ENCODE measurements at places on chromosomes 13 and 19.

DNA sequence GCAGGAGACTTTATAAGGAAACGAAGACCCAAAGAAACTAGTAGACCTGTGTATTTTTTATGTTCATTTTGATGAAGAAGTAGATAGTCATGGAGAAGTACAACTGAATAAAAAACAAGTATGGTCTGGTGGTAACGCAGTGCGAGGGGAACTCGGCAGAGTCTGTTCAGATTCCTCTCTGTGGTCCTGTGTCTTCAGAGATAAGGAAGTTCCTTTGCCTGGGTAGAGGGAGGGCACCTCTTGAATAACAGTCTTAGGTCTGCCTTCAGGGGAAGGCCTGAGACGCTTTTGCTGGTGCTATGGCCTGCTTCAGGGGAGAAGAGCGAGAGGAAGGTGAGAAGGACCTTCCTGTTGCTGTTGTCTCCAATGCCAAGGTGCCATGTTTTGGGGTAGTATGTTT is 25.9 kb upstream of the SLC46A3 start:
- DNase-seq: no peak

DNA sequence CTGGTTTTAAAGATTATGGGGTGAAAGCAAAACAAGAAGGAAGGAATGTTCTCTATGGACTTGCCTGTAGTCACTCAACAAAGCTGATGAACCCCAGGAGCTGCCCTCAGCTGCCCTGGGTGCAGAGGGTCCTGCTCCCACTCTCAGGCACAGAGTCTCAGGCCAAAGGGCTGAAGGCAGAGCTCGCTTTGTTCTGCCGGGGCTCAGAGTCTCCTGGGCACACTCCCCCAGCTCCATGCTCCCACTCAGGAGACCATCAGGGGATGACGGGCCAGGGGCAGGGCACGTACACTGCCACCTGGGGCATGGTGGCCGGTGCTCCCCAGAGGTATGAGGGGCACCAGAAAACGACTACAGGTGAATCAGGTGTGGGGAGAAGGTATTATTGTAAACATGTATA is 46.8 kb upstream of the SPACA7 start:
- no peak for DNase-seq

DNA sequence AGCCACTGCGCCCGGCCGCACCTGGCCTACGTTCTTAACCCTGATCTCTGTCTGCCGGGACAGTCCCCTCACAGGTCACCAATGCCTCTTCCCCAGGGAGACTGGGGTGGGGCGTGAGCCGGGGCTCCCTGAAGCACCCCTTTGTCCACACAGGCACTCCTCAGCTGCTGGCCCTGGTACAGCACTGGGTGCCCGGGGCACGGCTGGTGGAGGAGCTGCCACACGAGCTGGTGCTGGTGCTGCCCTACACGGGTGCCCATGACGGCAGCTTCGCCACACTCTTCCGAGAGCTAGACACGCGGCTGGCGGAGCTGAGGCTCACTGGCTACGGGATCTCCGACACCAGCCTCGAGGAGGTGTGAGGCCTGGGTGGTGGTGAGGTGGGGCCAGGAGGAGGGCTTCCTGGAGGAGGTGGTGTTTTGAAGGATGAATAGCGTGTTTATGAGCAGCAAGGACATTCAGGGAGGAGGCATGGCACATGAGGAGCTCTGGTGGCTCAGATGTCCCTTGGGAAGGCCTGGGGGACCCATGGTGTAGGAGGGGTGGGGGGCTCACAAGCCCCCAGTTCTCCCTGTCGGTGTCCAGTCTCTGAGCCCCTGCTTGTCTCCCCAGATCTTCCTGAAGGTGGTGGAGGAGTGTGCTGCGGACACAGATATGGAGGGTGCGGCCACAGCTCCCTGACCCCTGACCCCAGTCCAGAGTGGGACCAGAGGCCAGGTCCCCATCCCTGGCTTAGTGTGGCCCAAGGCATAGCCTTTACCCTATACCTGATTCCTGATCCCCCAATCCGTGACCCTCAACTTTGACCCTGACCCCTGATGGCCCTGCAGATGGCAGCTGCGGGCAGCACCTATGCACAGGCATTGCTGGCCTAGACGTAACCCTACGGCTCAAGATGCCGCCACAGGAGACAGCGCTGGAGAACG is 13.5 kb upstream of the ARHGAP45 start:
- DNase-seq: no peak

DNA sequence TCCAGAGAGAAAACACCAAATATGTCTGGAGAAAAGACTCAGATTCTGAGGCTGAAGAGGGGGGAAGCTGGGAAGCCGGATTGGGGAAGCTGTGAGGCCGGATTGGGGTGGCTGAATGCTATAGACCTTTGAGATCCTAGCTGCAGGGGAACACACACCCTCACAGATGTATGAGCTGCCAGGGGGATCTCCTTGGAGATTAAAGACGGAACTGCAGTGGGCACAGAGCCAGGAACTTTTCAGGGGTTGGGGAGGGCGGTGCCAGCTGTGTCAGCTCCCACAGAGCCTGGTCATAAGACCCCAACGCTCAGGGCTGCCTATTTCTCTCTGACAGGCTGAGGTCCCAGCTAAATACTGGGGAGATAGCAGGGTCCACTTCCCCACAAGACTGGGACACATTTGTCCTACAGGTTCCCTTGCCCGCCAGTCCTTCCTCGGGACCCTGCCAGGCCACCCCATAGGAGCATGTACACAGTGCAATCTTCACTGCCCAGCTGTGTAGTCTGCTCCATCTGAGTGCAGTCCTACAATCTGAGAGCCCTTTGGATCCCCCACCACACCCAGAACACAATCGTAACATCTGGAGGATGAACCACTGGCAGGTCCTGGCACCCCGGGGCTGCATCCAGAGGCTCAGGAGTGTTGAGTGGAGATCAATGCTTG is 1893.9 kb downstream of the PCDH9 start:
- no peak for DNase-seq

GRCh38 chr19:44824761-44825160 is 15.9 kb downstream of the BCAM start:
- DNase-seq: no peak

GRCh38 chr19:54191811-54192453 is 824 bp downstream of the TSEN34 start:
- peak; percentile 49 for DNase-seq

DNA sequence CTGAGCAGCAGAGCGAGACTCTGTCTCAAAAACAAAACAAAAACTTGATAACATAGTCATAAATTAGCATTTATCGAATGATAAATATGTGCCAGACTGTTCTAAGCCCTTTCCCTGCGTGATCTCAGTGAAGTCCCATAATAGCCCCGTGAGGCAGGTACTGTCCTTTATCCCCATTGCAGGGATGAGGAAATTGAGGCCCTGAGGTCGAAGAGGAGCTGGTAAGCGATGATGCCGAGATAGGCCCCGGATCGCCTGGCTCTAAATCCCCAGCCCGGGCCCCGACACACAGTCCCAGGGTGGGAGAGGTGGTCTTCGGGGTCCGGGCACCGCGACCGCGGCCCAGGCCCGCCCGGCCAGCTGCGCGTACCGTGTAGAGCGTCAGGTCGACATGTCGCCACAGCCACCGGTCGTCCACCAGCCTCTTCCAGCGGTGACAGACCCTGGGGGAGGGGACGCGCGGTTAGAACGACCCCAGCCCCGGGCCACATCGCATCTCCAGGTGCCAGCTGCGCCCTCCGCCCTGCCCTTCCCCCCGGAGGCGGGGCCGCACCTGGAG is 625 bp downstream of the FBXL12 start:
- DNase-seq: no peak

DNA sequence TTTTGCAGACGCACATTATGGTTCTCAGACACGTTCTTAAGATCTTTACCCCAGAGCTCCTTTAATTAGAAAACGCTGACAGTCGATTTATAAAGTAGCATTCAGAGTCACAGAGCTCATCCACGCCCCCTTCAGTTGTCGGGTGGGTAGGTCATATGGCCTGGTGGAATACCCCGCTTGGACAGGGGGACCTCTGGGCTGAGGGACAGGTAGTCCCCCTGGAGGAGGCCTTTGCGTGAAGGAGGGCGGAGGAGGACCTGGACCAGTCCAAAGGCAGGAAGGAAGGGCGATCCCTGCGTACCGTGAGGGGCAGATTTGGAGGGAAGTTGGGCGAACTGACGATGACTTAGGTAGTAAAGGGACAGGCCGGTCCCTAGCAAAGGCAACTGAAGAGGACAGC is 20.5 kb downstream of the VASP start:
- no peak for DNase-seq

DNA sequence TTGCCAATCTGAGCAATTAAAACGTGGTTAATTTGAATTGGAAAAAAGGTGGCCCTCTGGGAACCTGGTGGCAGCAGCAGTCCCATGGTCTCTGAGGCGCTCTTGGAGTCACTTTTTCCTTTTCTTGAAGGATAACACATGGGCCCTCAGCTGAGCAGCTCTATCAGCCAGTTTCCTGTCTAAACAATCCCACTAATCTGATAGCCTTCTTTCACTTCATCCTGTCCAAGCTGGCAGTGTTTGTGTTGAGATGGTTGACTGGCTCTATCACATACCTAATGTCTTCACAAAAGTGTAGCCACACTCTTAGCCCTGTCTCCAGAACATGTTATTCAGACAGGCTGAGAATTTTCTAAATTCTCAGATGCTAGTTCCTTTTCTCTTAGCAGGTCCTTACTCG is 10.7 kb downstream of the MZT1 start:
- no peak for DNase-seq

- DNase-seq: no peak
Observed at GRCh38 chr19:41941410-41942202, 13.4 kb upstream of the ERFL start.

GRCh38 chr19:35596366-35596999 is 10.5 kb downstream of the PMIS2 start:
- peak; percentile 38 for DNase-seq

DNA sequence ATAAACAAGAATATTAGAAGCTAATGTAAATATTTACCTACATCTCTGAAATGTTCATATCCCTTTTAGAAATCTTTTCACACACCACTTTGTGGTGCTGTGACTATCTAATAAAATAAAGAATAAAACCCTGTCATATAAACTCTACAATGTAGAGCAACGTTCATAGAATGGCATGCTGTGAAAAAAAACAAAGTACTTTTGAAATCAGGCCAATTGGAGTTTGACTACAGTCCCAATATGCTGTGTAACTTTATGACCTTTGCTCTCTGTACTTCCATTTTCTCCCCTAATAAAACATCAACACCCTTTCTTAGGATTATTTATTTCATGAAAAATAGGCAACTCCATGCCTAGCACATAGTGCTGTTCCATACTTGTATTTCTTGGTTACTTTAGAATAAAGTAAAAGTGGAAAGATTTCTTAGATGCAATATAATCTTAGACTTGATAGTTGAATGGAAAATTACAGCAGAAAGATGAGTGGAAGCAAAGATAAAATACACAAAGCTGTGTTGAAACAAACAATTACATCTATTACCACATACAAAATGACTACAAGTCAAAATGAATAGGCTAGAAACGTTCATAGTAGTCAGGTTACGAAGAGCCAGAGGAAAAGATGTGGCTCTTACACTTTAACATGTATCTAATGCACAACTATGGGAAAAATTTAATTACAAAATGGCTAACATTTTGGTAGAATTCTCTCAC is 613.2 kb upstream of the SLITRK5 start:
- peak; percentile 56 for DNase-seq

DNA sequence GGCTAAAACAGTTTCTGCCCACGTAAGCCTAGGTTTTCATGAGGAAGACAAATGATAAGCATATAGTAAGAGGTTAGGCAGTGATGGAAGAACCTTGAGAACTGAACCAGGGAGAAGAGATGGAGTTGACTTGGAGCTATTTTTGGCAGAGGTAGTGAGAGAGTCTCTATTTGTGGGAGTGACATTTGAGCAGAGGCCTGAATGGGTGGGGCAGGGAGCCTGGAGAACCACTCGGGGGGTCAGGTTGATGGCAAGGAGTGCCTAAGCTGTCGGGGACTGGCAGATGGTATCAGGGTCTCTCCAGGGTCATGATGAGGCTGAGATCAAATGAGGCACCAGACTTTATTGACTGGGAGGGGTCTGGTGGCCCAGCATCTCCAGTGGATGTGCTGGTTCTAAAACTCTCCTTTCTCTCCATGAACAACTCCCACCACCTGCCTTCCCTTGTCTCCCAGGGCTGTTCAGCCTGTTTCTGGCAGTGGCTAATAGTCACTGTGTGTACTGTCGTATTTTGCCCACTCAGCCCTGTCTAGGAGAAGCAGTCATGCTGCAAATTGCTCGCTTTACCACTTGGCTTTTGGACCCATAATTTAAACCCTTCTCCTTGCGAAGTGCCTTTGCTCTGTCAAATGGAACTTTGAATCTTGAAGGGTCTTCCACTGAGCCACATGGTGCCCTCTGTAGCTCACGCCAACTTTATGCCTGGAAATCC is 3.6 kb downstream of the MAU2 start:
- DNase-seq: no peak

DNA sequence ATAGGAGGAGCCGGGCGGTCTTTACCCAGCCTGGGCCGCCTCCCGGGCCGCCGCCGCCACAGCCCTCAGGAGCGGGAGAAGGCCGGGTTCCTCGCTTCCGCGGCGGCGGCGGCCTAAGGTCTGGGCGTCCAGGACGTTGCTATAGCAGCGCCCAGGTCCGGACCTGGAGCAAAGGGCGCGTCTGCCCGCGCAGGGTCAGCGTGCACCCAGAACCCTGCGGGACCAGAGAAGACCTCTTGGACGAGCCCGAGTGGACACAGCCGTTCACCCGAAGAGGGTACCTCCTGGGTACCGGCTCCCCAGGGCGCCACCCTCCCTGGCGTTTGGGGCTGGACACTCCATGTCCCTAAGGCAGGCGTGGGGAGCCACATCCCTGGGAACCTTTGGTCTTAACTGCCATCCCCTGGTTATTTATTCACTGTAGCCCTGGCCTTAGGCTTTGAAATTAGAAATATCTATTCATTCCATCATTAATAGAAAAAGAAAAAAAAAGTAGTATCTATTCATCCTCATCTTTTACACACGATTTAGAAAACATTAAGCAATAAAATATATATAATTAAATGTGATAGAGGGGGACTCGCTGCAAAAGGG is 2.4 kb downstream of the DZIP1 start:
- DNase-seq: peak; percentile 76

- DNase-seq: no peak
Observed at GRCh38 chr19:35805526-35806102, 7.0 kb downstream of the PRODH2 start.

DNA sequence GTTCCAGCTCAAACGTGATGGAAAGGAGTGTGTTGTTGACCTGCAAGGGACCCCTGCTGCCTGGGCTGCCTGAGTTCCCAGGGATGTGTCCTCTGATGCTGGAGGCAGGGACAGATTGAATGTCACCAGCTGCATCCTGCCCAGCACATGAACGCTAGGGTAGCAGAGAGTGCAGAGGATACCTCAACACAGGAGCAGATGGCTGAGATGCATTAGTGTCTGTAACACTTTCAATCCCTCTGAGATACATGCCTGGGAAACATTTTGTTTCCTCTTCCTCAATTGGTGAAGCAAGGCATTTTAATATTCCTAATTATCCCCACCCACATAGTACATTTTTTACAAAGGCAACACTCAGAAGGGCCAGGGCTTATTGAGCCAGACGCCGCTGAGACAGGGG is 106.4 kb upstream of the UBL3 start:
- no peak for DNase-seq

DNA sequence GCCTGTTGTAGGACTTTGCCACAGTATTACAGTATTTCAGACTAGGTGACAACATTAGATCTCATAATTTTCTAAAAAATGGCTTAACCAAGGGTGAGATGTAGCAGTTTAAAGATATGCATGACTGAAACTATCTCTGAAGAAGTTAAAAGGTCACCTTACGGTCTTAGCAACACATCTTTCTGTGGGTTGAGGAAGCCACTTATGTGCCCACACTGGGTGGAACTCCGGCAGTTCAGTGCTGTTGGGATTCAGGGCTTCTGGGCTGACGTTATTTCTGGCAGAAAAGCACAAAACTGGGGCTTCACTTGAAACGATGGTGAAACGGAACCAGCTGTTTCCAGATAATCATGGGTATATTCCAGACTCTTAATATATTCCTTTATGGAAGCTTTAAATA is 697.3 kb downstream of the PCDH9 start:
- no peak for DNase-seq

- no peak for DNase-seq
Observed at GRCh38 chr19:10018786-10019185, 5.5 kb downstream of the RDH8 start.
